Inflammatory macrophage (primary cell): ENCODE measurements at places on chromosomes 7 and 10.

DNA sequence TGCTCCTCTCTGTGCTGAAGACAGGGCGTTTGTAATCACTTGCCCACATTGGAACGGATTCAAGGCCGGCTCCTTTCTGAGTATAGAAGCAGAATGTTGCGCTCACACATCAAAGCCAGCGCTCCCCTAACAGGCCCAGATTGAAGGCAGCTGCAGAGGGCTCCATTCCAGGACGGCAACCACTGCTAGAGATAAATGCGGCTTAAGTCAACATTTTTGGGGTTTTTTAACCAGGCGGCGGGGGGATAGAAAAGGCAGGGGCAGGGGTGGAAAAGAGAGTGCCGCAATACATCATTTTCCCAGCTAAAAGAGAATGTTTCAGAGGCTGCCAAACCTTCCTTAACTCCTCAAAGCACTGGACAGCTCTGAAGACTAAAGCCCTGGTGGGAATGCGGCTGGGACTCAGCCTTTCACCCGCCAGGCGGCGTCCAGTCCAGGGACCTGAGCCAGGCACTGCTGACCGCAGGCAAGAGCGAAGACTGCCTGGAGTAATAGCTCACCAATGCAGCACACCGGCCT is 189.6 kb downstream of the TNS3 start:
- DNase-seq: no peak

DNA sequence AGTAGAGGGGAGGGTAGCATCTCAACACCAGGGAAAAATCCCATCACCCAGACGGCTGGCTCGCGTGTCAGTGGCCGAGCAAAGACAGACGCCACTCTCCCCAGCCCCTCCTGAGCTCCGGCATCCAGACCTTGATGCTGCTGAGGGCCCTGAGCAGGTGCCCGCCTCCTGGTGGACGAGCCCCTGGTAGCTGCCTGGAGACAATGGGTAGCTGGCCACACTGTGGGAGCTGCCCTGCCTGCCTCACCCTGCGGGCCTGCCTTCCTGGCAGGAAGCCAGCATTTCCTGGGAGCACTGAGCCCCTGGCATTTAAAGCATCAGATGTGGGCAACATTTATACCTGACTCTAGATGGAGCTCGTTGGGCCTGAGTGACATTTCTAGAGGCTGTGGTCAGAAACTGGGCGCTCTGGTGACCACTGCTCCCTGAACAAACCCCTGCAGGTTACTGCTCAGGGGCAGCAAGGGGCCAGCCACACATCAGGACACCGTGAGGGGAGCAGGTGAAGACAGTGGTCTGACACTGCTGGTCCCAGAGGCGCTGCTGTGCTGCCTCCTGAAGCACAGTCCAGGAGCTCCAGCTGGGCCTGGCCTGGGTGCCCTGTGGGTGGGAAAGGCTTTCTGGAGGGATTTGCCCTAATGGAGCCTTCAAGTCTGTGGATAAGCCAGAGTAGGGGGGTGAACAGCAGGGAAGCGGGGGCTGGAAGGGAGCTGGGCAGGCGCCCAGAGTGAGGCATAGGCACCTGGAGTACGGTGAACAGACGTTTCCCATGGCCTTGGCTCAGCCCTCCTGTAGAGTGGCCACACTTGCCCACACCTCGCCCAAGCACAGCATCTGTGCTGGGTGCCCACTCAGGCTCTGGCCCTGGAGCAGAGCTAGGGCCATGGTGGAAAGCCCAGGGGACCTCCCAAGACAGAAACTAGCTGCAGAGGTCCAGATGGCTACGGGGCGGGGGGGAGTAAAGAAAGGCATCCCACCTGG is 138.7 kb downstream of the MAPK8 start:
- DNase-seq: no peak

GRCh38 chr7:6338551-6339274 is 66.3 kb upstream of the CYTH3 start:
- no peak for DNase-seq

- no peak for DNase-seq
Observed at GRCh38 chr7:114508086-114508485, 93.5 kb downstream of the FOXP2 start.

DNA sequence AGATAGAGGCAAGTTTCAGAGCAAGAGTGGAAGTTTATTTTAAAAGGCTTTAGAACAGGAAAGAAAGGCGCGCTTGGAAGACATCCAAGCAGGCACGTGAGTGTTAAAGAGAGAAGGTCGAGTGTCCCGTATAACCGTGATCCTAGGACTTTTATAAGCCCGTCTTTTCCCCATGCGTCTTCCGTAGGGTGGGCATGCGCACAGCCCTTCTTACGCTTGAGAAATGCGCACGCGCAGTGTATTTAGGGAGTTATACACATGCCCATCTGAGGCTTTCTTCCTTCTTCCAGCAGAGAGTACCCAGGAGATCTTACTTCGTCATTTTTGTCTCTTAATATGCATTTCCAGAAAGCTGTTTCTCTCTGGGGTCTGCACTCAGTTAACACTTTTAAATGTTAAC is 52.4 kb downstream of the CALD1 start:
- DNase-seq: peak; percentile 43

GRCh38 chr7:117133125-117133524 is 179.8 kb downstream of the ST7 start:
- DNase-seq: no peak

DNA sequence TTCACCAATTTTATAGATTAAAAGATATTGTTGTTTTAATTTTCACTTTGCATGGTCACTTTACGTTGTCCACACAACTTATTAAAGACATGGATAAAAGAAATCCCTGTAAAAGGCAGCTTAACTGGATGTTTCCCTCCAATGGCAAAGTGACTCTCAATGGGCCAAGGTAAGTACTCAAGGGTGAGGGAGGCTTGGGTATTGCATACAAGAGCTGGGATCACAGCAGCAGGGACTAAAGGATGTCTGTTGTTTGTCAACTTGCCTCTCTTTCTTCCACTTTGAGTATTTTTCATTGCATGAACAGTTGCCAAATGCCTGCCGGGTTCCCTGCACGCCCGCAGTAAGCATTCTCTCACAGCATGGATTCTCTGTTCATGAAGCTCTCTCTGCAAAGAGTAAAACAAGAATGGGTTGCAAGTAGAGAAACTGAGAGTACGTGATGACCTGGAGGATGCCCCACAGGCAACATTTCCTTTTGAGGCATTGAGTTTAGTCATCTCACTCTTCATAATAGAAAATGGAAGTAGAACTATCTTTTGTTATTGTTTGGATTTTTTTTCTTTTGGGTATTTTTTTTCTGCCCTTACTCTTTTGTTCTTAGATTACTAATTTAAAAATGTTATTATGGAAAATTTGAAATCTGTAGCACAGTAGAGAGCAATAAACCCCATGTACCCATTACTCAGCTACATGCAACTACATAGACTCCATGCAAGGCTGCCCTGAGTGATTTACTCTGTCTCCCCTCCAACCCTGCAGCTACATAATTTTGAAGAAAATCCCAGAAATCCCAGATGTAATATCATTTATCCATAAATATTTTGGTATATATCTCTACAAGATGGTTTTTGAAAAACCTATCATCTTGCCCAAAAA is 26.3 kb downstream of the GPR141 start:
- no peak for DNase-seq

DNA sequence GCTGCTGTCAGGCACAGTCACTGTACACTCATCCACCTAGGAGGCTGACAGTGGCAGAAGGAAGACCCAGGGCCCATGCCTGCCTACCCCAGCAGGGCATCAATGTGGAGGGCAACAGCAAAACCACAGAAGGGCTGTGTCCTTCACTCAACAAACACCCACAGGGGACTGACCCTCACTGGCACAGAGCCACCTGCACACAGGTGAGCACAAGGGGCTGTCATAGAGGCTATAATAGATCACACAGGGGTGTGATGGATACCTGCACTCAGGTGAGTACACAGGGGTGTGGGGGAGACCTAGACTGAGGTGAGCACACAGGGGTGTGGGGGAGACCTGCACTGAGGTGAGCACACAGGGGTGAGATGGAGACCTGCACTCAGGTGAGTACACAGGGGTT is 132.8 kb upstream of the TCERG1L start:
- DNase-seq: no peak

DNA sequence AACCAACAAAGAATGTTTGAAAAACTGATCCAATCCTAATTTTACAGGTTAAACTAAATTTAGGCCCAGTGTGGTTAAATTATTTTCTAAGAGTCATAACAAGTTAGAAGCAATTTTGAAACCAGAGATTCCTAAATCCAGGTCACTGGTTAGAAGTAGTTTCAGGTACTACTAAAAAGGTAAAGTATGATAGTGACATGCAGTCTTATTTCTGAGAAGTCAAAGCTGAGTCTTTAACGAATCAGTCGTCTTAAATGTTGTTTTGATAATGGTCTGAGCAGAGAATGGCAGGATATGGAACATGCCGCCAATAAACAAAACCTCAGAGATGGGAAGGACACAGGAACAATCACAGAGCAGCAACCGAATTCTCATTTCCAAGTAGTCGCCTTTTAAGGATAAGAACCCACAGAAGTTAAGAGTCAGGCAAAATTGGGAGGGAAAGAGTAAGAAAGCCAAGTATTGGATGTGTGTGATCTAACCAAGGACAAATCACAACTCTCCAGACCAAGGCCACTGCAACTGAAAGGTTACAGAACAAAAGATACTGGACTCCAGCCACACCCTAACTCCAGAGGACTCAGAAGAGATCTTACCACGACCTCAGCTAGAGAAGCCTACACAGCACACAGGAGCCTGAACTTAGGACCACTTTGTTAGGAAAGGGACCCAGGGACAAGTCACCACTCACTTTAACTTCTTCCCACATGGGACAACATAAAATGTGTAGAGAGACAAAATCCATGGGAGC is 19.7 kb downstream of the TMEM243 start:
- DNase-seq: no peak

- no peak for DNase-seq
Observed at GRCh38 chr7:44338600-44338999, 13.2 kb upstream of the CAMK2B start.

GRCh38 chr7:96414931-96415292 is 93.0 kb upstream of the SLC25A13 start:
- peak; percentile 55 for DNase-seq

DNA sequence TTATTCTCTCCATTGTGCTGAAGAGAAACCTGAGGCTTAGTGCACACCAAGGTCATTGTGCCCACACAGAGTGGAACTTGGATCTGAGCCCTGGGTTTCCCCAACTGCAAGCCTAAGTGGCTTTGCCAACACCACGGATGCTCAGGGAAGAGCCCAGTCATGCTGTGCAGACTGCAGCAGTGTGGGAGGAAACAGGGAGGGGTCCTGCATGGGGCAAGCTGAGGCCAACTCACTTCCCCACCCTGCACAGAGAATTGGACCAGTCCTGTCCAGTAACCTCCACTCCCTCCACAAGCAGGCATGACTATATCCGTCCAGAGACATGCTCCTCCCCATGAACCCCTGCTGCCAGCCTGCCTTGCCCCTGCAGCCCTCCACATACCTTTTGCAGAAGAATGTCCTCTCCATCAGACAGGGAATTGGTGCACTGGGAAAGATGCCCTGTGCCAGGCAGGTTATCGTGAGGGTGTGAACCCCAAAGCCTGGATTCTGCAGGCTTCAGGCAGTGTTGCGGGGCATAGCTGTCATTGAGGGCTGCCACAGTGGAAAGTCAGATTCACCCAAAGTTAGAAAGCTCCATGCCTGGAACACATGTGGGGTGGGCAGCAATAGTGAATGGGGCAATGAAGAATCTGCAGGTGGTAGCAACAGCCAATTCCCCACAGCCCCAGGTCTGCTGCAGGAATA is 44.9 kb downstream of the DRGX start:
- DNase-seq: peak; percentile 73

DNA sequence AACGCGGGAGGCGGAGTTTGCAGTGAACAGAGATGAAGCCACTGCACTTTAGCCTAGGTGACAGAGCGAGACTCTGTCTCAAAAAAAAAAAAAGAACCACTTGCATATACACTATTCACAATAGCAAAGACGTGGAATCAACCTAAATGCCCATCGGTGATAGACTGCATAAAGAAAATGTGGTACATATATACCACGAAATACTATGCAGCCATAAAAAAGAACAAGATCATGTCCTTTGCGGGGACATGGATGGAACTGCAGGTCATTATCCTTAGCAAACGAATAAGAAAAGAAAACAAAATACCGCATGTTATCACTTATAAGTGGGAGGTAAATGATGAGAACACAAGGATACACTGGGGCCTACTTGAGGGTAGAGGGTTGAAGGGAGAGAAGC is 39.5 kb downstream of the EGFR start:
- DNase-seq: no peak

- no peak for DNase-seq
Observed at GRCh38 chr7:140506788-140507464, 27.6 kb upstream of the MKRN1 start.

DNA sequence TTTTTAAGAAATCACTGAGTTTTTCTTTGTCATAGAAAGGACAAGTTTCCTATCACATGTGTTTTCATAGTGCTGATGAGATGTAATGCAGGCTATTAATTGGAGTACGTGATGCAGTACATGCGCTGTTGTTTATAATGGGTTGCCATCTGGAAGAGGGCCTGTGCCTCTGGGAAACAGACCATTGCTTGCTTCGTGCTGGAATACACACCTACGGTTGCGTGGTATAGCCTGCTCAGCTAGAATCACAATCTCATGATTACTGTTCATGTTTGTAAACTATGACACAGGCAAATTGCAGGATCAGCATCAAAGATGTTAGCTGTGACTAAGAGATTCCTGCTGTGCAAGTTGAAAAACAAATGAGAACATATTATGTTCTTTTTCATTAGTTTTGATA is 107.2 kb upstream of the STEAP1B start:
- no peak for DNase-seq

GRCh38 chr10:103197174-103197573 is 4.1 kb upstream of the NT5C2 start:
- DNase-seq: peak; percentile 92

DNA sequence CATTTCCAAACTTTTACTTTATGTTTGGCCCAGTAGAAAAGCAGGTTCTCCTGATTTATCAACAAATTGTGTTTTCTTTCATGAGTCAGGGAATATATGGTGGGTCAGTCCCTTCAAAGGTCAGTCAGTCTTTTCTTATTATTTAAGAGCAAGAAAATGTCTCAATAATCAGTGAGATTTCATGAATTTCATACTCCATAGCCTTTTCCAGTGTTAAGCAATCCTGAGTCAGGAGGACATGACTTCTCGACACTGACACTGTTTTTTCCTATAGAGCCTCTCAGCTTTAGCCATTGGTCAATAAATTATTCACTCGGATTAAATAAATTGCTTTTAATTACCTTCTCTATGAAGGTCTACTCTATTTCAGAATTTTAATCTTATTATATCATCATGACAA is 334.5 kb downstream of the SORCS1 start:
- peak; percentile 81 for DNase-seq
